OCI-LY7 (cell line): ENCODE measurements at places on chromosomes 13 and 19. TPM values are rescaled to one million over a fixed set of nuclear protein-coding genes. Genes with fewer than 3 reads are reported as not detected.
A peak's percentile ranks its signal among the peaks of the same experiment; 100 is the strongest.

LGALS4 gene
- 1.1 and 1.3 TPM in 2 replicates for total RNA-seq

FBN3 gene
- not detected in 2 replicates for total RNA-seq

PRTN3 gene
- total RNA-seq: not detected in 2 replicates

THSD1 gene
- not detected in 2 replicates for total RNA-seq

KL gene
- total RNA-seq: not detected in 2 replicates

RNF17 gene
- total RNA-seq: not detected in 2 replicates

WDR88 gene
- not detected in 2 replicates for total RNA-seq

FAM174C gene
- 79.8 and 81.5 TPM in 2 replicates for total RNA-seq

PROZ gene
- total RNA-seq: not detected in 2 replicates

ZGLP1 gene
- 5.4 and 5.7 TPM in 2 replicates for total RNA-seq

KCTD4 gene
- not detected in 2 replicates for total RNA-seq

GRCh38 chr13:31149604-31150003 is 12.1 kb downstream of the HSPH1 start:
- no peak for DNase-seq

DNA sequence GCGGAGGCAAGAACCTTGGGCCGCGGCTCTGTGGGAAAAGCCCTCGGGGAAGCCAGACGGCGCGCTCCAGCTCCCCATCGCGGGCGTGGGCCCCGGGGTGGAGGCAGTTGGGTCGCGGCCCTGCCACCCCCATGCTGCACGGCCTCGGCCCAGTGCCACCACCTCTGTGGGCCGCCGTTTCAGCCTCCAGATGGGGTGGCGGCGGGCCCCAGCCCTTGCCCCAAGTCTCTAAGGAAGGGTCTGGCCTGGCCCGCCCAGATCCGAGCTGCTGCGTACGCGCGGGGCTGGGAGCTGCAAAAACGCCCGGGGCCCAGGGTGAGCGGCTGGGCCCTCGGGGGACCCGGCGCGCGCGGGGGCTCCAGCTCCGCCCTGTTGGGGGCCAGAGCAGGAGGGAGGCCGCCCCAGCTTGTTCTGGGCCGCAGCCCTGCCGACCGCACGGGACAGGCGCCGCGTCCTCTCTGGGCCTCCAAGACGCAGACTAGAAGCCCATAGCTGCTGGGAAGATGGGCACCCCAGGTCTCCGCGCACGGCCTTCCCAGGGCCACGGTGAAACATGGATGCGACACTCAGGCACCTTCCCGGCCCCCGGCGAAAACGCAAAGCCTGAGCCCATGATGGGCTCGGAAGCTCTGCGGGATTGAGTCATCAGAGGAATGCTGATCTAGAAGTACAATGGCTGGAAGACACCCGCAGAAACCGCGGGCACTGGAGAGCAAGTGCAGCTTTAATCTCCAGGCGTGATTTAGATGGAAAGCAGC is 110.1 kb downstream of the KCTD15 start:
- DNase-seq: no peak

GRCh38 chr19:30645946-30646577 is 273.9 kb downstream of the ZNF536 start:
- DNase-seq: no peak

DNA sequence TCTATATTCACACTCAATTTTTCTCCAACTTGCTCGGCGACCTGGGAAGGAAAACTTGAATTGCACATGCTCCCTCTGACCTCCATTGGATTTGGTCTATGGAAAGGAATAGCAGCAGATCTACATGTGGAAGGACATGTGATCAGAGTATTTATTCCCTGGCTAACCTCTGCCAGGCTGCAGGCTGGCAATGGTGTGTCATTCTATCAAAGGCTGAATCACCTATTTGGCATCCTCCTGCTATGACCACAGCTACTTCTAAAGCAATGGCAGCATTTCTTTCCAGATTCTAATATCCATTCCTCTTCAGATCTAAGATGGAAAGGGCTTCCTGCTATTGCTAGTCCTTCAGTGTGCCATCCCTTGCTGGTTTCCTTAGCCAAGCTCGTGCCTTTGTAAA is 144.3 kb upstream of the FREM2 start:
- no peak for DNase-seq

DNA sequence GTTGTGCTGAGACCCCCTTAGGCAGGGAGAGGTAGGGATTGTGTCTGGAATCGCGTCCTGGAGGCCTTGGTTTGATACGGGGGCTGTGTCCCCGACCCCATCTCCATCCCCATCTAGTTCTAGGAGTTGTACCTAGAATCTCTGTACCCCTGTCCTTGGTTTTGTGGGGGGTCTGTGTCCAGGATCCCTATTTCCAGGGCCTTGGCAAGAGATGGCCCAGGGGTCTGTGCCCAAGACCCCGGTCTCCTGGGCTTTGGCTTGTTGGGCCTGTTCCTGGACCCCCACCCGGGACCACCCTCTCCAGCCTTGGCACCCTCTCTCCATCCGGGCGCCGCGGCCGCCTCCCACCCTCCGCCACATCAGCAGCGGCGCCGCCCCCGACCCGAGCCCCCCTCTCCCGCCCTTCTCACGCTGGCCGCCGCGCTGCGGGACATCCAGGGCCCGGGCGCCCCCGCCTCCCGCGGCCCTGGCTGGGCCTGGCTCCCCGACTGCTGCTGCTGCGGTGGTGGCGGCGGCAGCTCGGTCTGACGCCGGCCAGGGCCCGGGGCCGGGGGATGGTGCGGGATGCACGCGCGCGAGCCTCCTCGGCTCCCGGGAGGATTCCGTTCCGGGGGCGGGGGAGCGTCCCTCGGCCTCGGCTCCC is at the start of gene NUMBL:
NUMBL (minus strand) TSS at position 602 of the 643 bp plus-strand sequence; CDS start at position 434, 168 bp downstream.
- no peak for DNase-seq

GRCh38 chr13:44879452-44880058 is 109.7 kb downstream of the NUFIP1 start:
- peak; percentile 43 for DNase-seq

- DNase-seq: no peak
Observed at GRCh38 chr13:45826731-45827130, 24.8 kb downstream of the SIAH3 start.

DNA sequence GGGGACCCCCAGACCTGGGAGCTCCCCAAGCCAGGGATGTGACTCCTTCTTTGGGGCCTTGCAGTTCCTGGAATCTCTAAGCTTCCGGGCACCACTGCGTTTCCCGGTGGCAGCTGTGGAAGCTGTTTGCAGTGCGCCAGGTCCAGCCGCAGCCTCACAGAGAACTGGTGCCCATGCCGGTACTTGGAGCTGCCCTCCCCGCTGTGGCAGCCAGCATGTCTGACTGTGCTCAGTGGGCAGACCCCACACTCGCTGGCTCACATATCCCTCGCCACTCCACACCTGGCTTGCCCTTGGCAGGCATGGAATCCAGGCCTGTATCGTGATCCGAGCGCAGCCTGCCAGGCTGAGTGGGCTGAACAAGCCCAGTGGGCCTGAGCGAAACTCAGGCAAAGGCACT is 753.2 kb upstream of the PCDH20 start:
- DNase-seq: no peak

- DNase-seq: no peak
Observed at GRCh38 chr13:100895651-100896050, 221.1 kb upstream of the TMTC4 start.

GRCh38 chr13:50589139-50589538 is 254.4 kb downstream of the DLEU7 start:
- DNase-seq: no peak

DNA sequence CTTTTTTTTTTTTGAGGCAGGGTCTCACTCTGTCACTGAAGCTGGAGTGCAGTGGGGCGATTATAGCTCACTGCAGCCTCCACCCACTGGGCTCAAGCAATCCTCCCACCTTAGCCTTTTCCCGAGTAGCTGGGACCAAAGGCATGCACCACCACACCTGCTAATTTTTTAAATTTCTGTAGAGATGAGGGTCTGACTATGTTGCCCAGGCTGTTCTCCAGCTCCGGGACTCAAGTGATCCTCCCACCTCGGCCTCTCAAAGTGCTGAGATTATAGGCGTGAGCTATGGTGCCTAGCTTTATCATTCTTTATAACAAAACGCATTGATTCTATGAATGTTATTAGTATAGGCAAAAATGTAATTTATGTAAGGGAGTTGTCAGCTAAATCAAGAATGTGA is 17.9 kb upstream of the LYPD3 start:
- no peak for DNase-seq

DNA sequence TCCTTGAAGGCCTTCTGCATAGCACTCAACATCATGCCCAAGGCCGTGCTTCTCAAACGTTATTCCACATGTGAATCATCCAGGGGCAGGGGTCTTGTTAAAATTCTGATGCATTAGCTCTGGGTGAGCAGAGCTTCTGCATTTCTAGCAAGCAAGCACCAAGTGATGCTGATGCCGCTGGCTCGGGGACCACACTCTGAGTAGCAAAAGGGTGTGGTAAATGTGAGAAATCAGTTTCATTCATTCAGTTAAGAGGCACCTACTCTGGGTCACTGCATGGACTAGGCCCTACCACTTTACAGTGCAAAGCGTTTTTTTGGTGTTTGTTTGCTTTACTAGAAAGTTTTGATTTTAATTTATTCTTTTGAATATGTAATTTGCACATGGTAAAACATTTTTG is 7.2 kb downstream of the KRTDAP start:
- DNase-seq: no peak

DNA sequence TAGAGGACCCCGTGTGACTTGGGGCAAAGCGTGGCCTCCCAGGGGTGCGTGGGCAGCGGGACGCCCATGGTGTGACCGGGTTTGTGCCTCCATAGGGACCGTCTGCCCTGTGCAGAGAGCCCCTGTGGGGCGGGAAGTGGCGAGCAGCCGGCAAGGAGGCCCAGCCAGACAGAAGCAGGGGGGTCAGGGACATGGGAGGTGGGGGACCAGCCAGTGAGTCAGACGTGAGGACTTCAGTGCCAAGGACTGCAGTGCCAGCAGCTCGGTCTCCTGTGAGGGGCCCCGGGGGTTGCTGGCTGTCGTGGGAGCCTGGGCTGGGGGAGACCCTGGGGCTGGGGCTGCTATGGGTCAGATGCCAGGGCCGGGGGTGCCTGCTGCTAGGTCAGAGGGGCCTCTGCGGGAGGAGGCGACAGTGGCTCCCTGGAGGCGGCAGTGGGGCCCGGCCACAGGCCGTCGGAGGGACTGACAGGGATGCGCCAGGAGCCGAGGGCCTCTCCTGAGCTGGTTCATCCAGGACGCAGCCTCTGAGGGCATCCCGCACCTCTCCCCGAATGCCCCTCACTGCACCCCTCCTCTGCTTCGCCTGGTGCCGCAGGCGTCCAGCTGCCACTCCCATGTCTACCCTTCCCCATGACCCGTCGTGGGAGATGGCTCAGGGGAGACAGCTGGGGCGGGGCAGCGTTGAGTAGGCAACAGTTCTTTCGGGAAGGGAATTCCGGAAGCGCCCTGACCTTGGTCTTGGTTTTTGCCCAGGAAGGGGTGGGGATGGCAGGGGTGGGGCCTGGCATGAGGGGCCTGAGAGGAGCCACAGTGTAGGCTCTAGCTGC is 80.0 kb downstream of the KDM4B start:
- no peak for DNase-seq

DNA sequence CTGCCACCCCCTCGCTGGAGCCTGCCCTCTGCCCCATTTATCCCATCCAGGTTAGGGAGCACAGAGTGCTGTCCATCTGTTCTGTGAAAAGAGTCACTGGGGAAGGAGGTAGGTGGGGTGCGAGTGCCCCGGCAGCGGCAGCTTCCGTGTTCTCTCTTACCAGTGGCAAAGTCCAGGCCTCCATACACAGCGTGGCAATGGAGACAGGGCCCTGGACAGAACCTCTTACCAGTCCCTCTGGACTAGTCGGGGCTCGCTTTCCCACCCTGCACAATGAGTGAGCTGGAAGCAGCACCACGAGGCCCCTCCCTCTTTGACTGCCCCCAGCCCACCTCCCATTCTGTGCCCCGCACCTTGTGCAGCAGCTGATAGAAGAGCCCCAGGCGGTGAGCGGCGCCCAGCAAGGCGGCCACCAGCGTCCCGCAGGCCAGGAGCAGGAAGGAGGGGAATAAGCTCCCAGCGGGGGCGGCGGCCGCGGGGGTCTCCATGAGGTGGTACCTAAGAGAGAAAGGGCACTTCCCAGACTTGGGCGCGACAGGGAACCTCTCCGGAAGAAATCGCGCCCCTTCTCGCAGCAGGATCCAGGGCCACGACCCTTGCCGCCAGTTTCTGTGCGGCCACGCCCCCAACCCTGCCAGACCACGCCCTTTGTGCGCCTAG is 17.5 kb downstream of the SYDE1 start:
- DNase-seq: peak; percentile 26

DNA sequence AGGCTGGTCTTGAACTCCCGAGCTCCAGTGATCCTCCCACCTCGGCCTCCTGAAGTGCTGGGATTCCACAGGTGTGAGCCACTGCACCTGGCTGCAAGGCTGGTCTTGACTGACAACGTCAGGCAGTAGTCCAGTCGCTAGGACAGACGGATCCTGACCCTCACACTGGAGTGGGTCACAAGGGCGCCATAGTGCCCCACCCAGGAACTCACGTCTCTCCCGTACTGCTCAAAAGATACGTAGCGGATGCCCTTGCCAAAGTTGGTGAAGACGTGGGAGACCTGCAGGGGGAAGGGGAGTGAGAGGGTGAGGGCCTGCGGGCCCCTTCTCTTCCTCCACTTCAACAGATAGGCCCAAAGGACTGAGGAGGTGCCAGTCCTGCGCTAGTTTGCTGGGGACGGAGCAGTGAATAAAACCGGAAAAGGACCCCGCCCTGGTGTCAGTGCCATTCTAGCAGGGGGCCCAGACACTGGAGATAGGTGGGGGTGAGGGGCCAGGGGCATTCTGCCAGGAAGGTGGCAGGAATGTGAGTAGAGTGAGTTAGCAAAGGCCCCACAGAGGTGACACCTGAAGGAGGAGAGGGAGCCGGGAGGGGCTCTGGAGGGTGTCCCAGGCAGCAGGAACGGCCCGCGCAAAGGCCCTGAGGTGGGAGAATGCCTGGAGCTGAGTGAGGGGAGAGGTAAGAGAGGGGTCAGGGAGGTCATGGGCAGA is 11.9 kb downstream of the MRPS12 start:
- no peak for DNase-seq

DNA sequence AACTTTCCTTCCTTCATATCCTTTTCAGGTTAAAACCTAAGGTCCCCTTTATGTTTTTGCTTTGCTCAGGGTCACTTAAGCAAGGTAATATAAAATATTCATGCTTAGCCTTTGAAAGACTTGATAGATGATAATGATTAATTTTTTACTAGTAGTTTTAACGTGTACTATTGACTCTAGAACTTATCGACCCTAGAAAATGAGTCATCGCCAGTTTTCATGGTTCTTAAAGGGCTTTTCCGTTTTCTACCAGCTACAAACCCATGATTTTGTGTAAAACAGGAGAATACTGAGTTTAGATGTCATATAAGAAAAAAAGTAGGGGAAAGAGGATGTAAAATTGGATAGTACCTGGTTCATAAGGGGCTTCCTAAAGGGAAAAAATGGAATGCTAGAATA is 75.7 kb downstream of the DHRS12 start:
- no peak for DNase-seq

- no peak for DNase-seq
Observed at GRCh38 chr13:63501702-63502101, 2086.1 kb upstream of the PCDH20 start.

GRCh38 chr13:44158881-44159632 is 214.6 kb upstream of the SERP2 start:
- DNase-seq: no peak

- peak; percentile 89 for DNase-seq
Observed at GRCh38 chr19:10420444-10421239, at the start of gene PDE4A. TSS of gene PDE4A (plus strand) at chr19:10420538. CDS start at chr19:10420765, 227 bp downstream.

DNA sequence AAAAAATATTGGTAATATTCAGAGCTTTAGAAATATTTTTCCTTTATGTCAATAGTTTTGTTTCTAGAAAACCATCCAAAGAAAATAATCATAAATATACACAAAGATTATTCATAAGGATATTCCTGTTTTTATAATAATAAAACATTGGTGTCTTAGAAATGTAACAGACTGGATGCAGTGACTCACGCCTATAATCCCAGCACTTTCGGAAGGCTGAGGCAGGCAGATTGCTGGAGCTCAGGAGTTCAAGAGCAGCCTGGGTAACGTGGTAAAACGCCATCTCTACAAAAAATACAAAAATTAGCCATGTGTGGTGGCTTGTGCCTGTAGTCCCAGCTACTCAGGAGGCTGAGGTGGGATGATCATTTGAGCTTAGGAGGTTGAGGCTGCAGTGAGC is 106.8 kb downstream of the DHRS12 start:
- no peak for DNase-seq
